ENCODE measurements at places on chromosomes 3 and 15. TPM values are rescaled to one million over a fixed set of nuclear protein-coding genes. Genes with fewer than 3 reads are reported as not detected.

The SSUH2 gene
- total RNA-seq, result 0.10 TPM

The CELSR3 gene
- total RNA-seq, result 9.9 TPM

The PTPRG gene
- total RNA-seq, result not detected

The IL20RB gene
- 3.4 TPM for total RNA-seq

The CPEB1 gene
- not detected for total RNA-seq

The C3orf22 gene
- total RNA-seq, result not detected

The MAGEL2 gene
- total RNA-seq, result not detected

Measured in HT-29 (cell line).